ENCODE measurements at places on chromosomes 13 and 19.

- DNase-seq: no peak
Measured at GRCh38 chr13:79870766-79871165, 389.8 kb downstream of the NDFIP2 start.

- DNase-seq: no peak
Measured at GRCh38 chr13:51269039-51269438, 46.8 kb downstream of the FAM124A start.

DNA sequence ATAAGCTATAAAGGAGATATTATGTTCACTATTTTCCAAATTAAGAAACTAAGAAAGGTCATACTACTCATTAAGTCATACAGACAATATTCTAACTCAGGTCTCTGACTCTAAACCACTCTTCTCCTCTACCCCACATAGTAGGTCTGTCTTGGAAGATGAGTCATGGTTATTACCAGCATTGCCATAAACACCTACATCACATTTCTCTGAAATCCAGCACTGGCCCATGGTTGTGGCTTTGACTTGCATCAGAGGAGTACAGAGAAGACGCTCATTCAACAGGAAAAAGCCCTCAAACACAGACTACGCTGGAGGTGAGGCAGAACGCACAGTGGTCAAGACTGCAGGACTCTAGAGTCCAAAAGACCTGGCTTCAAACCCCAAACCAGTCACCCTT, 476.8 kb downstream of the COG6 start:
- DNase-seq: peak; percentile 39

DNA sequence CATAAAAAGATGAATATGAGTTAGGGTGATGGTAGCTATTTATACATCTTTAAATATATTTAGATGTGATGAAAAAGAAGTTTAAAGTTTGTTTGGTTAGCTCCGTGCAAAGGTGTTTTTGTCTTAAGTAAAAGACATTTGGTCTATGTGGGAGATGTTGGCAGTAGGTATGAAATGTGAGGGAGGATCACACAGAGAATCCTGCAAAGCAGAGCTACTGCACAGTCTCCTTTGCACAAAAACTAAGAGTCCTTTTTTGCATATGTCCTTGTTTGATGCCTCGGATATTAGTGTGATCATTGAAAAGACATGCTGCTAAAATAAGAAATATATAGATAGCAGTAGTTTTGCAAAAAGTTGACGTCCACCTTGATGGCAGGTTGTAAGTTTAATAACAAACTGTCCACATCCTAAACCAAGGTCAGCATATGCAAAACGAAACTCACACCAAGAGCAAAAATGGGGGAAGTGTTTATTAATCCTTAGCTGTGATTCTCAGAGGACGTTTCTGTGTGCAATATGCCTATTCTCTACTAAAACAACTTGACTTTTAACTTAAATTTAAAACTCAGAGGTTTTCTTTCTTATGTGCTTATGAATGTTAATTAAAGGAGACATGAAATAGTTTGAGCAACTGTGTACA, 870.1 kb downstream of the PCDH9 start:
- DNase-seq: no peak

GRCh38 chr19:14168259-14168972, 32.0 kb upstream of the ASF1B start:
- no peak for DNase-seq
